ENCODE measurements at places on chromosomes 11 and 22.

DNA sequence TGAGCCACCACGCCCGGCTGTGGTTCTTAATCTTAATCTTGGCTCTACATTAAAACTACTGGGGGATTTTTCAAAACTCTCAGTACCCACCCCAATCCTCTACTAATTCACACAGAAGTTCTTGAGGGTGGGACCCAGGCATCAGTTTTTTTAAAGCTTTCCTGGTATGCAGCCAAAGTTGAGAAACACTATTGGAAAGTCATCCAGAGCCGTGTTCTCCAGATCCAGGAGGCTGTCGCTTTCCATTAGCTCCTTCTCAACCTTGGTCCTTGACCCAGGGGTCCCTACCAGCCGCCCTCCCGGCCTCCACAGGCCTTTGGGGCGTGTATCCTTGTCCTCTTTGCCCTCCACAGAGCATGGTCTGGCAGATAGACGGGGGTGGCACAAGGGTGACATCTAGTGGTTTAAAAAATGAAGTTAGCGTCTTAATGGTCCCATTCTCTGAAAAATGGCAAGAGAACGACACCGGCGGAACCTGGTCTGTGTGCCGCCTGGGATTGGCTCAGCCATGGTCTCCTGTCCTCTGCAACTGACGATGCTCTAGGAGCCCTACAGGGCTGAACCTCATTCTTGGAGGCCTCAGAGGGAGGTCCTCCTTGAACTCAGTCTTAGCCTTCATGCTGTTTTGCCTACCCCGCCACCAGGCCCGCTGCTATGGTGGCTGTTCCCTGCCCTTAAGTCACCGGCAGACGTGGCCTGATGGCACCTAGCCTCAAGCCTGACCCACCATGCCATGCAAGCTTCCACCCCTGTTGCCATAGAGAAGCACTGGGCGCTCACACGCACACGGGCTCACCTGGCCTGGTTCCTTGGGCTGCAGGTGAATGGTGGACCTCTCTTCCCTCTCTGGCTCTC is 152.0 kb upstream of the SYN3 start:
- DNase-seq = peak; percentile 42

- DNase-seq = peak; percentile 59
These were observed 906.3 kb downstream of the DLG2 start for GRCh38 chr11:84720706-84721402.

GRCh38 chr11:1267441-1268100 is 41.9 kb downstream of the TOLLIP start:
- DNase-seq = no peak

GRCh38 chr22:37559521-37559900 is 769 bp upstream of the CDC42EP1 start:
- DNase-seq = no peak

DNA sequence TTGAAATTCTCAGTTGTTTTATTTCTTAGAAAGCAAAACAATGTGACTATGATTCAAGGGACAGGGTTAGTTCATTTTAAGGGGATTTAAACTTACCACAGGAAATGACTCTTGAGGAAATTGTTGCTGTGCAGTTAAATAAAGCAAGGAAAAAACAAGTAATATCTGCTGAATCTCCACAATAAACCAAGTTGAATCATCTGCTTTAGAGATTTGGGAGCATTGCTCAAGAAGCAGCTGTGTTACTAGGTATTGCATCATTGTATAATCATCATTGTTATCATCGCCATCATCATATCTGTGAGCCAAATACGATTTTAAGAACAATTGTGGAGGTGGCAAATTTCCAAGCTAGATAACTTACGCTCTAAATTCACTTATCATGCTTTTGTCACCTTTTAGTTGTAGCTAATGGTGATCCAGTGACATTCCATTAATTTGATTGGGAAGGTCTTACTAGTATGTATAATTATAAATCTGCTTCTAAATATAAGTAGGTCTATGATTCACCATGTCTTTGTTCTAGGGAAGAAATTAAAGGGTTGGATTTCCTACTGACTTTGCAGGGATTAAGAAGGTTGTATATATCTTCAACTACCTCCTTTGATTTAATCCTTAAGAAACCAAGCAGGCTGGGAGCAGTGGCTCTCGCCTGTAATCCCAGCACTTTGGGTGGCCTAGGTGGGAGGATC is 19.9 kb downstream of the MMP10 start:
- no peak for DNase-seq
